Activated CD4-positive, alpha-beta memory T cell treated with anti-CD3 and anti-CD28 coated beads, Interleukin-2, amount 10 ng/mL, durations not matched to agents 7 days and 5 days (primary cell): ENCODE measurements at places on chromosomes 16 and 17. TPM values are rescaled to one million over a fixed set of nuclear protein-coding genes. Genes with fewer than 3 reads are reported as not detected.

- no peak for DNase-seq
These were observed 19.4 kb downstream of the CEP295NL start for GRCh38 chr17:78883533-78884131.

DNA sequence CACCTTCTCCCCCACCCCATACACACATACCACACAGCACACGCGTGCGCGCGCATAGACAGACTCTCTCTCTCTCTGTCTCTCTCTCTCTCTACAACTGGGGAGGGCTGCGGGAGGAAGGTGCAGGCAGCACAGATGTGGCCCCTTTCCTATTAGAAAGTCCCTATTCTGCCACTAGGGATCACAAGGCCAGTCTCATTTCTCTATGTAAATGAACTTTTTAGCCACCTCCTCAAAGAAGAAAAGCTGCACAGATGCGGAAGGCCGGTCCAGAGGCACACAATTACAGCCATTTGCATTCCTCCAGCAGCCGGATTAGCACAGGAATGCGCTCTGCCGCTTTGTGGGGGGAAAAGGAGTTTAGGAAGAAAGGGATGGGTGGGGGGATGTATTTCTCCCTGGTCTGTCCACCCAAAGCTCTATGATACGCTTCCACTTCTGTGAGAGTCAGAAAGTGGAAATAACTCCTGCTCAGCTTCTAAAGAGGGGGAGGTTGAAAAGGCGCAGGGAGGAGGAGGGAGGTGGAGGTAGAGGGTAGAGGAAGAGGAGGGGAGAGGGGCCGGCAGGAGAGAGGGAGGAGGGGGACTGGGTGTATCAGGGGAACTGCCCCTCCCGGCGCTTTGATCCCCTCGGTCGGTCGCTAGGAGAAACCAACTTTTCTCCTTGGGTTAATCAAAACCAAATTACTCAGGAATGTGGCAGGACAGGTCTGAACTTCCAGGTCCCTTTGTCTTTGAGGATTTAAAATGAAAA lies 11.7 kb downstream of the ZFHX3 start:
- DNase-seq = no peak

CAVIN1 gene
- total RNA-seq = 1.0 TPM

SEPTIN1 gene
- total RNA-seq = 343 TPM

- no peak for DNase-seq
These were observed 10.0 kb downstream of the RGS11 start for GRCh38 chr16:265711-266110.

- DNase-seq = no peak
These were observed 7.5 kb upstream of the RASD1 start for GRCh38 chr17:17503566-17504130.

DNA sequence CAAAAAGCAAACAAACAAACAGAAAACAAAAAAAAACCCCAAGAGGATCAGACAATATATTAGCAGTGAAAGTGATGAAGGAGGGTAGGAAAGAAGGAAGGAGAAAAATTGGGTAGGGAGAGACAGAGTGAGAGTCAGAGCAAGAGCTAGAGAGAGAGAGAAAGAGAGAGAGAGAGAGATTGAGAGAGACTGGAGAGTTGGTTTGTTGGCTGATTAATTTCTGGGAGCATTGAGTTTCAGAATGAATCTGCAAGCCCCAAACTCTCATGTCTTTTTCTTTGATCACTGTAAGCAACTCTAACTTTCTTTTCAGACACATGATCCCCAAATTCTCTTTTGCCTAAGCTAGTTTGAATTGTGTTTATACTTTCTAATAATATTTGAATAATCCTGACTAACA lies 388.1 kb downstream of the SHISA9 start:
- DNase-seq = no peak

AIPL1 gene
- total RNA-seq = not detected

NAGS gene
- 1.5 TPM for total RNA-seq

GRCh38 chr16:49875806-49876715 lies 20.1 kb upstream of the ZNF423 start:
- DNase-seq = no peak

DNA sequence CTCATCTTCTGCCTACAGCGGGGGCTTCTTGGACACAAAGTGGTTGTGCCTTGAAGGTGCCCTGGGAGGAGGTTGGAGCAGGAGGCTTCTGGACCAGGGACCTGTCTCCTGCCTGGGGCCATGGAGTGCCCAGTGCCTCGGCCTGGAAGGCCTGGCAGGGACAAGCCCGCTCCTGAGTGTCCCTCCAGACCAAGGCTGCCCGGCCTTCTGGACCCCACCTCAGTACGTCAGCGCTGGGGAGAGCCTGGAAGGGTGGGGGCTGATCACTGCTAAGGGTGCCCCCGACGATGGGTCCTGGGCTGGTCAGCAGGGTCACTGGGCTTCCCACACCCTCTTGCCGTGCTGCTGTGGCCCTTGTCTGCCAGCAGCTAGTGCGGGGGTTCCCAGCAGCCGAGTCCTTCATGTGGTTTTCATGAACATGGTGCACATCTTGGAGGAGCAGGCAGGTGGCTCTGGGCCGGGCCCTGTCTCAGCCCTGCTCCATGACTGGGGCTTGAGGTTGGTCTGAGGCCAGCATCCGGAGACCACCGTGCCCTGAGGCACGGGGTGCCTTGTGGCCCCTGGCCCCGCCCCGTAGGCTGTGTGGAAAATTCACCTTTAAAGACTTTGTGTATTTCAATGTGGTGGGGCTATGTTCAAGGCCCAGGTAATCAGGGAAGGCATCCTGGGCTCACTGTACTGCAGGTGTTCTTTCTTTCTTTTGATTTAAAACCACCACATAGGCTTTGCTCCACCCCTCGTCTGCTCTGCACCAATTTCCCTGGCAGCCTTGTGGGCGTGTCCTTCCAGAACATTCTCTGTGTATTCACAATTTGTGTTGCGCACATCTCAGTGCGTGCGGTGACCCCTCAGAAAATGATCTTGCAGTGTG lies 22.4 kb downstream of the MGRN1 start:
- no peak for DNase-seq

DNA sequence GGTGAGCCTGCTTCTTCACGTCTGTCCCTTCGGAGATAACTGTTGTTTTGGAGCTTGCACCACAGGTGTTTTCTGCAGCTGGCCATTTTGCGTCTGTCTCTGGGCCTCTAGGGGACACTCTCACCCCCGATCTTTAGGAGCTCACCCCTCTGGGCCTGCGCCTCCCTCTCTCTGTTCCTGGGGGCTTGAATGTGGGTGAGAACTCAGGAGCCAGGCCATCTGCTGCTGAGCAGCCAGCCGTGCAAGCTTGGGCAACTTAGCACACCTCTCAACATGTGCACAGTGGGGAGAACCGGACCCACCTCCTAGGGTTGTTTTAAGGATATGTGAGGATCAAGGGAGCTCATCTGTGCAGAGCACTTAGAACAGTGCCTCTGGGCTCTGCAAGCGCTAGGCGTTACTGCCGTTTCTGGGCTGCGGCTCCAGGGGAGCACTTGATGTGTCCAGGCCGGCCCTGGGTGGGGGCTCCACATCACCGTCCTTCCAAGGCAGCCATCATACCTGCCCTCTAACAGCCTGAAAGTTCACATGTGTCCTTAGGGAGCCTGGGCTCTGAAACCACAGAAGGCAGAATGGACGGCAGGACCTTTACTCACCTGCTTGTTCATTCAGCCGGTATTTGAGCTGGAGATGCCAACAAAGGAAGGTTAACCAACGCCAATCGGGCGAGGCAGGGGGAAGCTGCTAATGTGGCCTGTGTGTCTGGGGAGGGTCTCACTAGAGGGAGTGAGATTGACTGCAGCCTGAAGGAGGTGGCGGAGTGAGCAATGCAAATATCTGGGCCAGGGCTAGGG lies 66.3 kb downstream of the MRC2 start:
- DNase-seq = no peak

SIRT7 gene
- total RNA-seq = 55.8 TPM

- DNase-seq = no peak
These were observed 200.1 kb downstream of the XYLT1 start for GRCh38 chr16:17270683-17271109.

- DNase-seq = peak; percentile 32
These were observed 13.7 kb downstream of the UNC45B start for GRCh38 chr17:35161281-35161761.

GRCh38 chr17:15447928-15448579 lies 19.4 kb downstream of the CDRT4 start:
- DNase-seq = no peak

DNA sequence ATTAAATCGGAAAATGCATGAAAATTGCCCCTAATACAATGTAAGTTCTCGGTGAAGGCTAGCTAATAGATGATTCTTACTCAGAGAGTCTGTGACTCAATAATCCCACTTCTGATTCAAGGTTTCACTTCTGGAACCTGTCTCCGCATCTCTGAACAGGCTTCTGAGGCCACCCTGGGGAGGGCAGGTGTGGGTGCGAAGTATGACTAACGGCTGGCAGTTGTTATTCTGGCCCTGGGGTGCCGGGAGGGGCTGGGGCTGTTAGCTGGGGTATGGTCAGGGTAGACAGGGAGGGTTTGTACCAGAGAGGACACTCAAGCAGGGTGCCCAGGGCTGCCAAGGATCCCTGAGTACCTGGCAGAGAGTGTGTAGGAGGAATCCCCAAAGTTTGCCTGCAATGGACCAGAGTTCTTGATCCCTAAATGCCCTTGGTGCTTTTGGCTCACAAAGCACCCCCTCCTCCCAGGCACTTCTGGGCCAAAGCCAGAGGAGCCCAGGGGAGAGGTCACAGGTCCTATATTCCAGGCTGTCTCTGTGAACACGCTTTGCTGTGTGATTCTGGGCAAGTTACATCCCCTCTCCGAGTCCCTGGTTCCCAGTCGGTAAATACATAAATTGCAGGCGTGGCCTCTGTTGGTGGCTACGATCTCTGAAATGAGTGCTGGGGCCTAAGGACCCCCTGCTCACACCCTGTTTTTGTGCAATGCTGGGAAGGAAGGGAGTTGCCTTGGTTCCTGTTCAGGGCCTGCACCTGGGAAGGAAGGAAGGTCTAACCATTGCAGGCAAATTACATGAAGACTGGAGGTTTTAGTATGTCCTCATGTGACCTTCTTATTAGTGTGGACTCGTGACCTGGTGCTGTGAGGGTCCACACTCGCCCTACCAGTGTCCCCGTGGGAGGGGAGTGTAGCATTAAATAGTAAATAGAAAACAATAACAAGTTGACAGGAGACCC lies 49.9 kb upstream of the CPNE2 start:
- peak; percentile 83 for DNase-seq

DNA sequence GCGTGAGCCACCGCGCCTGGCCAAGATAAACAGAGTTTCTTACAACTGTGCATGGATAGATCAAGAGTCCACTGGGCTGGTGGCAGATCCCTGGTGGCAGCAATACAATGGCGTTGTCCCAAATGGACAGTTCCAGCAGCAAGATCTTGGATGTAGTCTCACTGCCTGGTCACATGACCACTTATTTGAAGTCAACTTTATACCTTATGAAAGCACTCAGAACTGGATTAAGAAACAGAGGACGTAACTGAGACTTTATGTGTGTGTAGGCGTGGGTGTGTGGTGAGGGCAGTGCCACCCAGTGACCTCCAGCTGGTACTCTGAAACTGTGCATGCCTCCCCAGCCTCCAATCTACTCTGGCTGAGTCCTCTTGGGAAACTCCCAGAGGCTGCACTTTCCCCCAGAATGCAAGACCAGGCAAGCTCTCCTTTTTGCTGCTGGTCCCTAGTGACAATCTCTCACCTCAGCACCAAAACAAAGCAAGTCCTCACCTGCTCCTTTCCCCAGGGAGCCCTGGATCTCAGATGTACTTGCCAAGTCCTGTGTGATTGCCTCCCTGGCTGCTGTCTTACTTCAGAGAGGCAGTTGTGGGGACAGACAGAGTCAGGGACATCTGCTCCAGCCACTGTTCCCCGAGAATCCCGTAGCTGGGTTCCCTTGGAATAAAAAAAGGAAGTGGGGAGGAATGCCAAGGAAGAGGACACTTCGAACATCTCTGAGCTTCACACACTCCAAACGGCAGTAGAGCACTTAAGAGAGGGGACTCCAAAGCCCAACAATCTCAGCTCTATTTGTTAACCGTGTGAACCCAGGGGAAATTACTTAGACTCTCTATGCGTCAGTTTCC lies 11.7 kb upstream of the ST6GALNAC2 start:
- DNase-seq = no peak

TOX3 gene
- total RNA-seq = not detected

GRCh38 chr17:45393411-45393810 lies 39.3 kb downstream of the ARHGAP27 start:
- no peak for DNase-seq

DNA sequence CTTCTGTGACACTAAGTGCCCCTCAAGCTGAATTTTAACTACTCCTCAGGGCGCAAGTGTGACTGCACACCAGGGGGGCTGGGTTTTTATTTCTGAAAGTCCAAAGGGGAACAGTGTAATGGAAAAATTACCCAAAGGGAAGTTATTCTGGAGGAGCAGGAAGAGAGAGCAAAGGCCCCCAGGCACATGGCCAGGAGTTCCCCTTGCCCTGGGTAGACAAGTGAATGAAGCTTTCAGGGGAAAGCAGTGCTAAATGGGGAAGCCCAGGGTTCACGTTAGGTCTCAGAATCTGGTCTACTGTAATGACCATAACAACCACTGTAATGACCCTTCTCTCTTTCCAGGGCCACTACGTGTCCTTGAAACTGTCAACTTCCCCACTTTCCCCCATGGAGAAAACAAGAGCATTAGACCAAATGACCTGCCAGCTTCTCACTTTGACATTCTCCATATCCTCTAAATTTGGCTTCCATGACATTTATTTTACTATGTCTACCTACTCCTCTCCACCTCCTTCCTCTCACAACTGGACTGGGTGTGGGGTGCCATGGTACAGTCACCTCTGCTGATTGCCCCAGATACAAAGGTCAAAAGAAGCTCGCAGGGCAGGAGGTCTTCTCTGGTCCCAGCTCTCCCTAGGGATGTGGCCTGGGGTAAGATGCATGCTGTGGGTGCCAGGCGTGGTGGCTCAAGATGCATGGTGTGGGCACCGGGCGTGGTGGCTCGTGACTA lies 34.1 kb upstream of the MMP2 start:
- no peak for DNase-seq
